ENCODE measurements at places on chromosomes 7 and 10. TPM values are rescaled to one million over a fixed set of nuclear protein-coding genes. Genes with fewer than 3 reads are reported as not detected.

AP5Z1 gene
- 22.5 TPM for total RNA-seq

CDK1 gene
- 51.2 TPM for total RNA-seq

EPHA1 gene
- not detected for total RNA-seq

SMARCD3 gene
- total RNA-seq: 51.0 TPM
